ENCODE measurements at places on chromosomes 4 and X. TPM values are rescaled to one million over a fixed set of nuclear protein-coding genes. Genes with fewer than 3 reads are reported as not detected.
A peak's percentile ranks its signal among the peaks of the same experiment; 100 is the strongest.

- DNase-seq: no peak
Measured at GRCh38 chrX:139200793-139201192, 329.7 kb upstream of the F9 start.

DNA sequence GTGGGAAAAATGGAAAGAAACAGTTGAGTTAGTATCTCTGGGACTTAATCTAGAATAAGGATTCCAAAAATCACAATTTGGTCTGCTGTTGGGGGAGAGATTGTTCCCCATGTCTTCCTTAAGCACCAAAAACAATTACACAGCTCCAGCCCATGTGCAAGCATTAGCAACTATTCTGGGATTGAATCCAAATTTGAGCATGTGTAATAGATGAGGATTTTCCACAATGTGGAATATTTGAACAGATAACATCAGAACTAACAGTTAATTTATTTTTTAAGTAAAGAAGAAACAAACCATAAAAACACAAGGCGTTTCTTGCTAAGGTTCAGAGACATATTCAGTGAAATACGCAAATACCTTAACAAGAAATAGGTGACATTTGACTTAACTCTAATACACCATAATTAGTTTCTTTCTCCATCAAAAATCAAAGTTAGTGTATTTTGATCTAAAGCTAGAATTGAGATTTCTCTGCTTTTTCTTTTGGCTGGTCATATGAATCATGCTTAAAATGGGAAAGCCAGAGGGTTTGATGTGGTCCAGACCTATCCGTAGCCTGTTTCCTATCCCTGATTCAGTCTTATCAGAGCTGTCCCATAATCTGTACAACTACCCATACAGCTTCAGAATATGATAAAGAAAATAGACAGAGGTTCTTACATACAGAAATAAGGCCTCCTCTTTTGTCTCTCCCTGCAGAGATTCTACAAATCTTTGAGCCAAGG lies 413.4 kb downstream of the PACRGL start:
- no peak for DNase-seq

GRCh38 chrX:119607018-119607389 lies 780 bp upstream of the NKRF start:
- no peak for DNase-seq

DNA sequence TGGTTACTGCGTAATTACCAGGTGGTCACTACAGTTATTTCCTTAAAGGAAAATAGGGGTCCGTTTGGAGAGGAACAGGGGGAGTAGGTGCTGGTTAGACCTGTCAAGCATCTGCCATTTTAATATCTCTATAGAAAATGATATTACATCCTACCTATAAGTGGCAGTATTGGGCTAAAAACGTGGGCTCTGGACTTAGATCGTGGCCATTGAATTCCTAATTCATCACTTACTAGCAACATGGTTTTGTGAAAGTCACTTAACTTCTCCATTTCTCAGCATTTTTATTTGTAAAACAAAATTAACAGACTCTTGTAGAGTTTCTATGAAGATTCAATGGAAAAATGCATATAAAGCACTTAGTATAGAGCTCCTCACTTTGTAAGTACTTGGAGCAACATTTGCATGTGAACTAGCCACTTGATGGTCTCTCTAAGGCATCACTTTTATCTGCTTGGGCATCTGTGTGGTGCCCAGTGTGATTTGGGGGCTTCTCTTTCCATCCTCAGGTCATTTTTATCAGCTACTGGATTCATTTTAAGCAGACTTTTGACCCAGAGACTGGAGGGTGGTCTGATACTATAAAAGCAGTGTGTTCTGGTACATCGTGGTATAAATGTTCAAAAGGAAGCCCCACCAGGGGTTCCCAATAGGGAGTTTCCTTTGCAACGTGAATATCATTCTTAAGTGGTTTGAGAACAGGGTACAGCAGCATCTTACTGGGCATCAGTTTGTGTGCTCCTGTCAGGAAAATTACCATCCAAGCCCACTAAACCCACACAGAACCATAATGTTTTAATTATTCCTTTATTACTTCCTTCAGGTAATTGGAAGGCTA lies 42.7 kb upstream of the RASSF6 start:
- no peak for DNase-seq

DNA sequence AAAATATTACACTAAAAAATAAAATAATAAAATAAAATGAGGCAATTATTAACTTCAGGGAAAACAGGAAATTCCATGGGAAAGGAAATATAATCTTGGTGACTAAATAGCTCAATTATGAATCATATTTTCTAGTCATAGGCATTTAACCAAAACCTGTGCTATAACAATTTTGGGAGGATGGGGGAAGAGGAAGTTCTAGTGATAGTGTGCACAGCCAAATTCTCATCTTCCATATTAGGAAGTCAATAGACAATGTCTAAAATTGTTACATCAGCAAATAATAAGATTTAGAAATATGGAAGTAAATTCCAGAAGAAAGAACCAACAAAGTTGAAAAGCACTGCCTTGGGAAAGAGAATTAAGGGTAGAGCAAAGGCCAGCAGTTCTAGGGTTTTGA lies 2.8 kb downstream of the AWAT2 start:
- DNase-seq: no peak

DNA sequence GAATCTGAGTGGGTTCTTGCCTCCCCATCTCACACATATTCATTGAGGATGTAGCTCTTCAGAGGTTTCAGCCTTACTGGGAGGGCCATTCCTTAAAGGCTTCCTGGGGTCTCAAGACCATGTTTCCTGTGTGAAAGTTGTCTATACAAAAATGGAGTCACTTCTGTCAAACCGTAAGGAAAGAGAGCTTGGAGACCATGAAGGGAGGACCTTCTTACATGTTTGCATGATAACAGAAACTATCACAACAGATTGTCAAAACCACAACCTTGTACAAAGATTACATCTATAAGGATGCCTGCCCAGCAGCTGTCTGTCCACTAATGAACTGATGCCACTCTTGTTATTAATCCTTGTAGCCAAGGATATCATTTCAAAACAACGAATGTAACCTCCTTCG lies 139.3 kb downstream of the PDE5A start:
- no peak for DNase-seq

DNA sequence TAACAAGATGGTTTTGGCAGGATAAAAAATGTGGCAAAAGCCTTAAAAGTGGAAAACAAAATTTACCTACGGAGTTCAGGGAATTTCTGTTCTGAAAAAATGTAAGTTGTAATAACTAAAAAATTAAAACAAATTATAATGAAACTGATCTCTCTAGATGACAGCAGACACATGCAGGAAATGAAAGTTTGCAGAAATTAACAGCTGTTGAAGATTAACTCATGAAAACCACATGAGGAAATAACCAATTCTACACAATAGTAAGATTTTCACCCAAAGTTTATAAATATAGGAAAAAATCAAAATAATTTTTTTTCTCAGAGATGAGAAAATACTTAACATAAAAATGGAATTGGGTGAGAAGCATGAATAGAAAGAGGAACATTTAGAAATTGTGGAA lies 47.5 kb upstream of the UGT2B15 start:
- DNase-seq: no peak

GRCh38 chr4:119046263-119046662 lies 89.4 kb upstream of the MYOZ2 start:
- DNase-seq: peak; percentile 71

DNA sequence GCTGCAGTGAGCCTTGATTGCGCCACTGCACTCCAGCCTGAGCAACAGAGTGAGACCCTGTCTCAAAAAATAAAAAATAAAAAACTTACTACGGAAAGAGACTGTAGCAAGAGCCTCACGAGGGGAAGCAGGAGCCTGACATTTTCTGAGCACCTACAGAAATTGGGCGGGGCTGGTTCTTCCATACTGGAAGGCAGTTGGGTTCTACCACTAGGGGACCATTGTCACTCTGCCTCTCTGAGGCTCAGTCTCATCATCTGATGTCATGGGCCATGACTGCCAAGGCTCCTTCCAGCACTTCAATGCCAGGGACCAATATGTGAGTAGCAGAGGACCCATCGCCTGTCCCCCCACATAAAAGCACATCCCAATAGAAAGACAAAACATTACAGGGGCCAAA lies 8.2 kb downstream of the SH3KBP1 start:
- no peak for DNase-seq

KLHL2 gene
- total RNA-seq: 14.7 TPM

ARHGAP36 gene
- not detected for total RNA-seq

RFC1 gene
- 22.9 TPM for total RNA-seq

SLC49A3 gene
- 10.0 TPM for total RNA-seq

XKRX gene
- total RNA-seq: not detected

SORCS2 gene
- 2.8 TPM for total RNA-seq

UBE2A gene
- 69.5 TPM for total RNA-seq

JAKMIP1 gene
- 0.15 TPM for total RNA-seq

FRG2 gene
- not detected for total RNA-seq

CXCL8 gene
- total RNA-seq: 0.92 TPM
